ENCODE measurements at places on chromosomes 7 and 10. TPM values are rescaled to one million over a fixed set of nuclear protein-coding genes. Genes with fewer than 3 reads are reported as not detected.

SPDYE9 gene
- total RNA-seq, result not detected

- peak; percentile 71 for DNase-seq
These were observed 492 bp downstream of the COG5 start for GRCh38 chr7:107563081-107563774.

- DNase-seq, result no peak
These were observed 14.9 kb upstream of the MXI1 start for GRCh38 chr10:110192552-110192951.

ATG9B gene
- total RNA-seq, result not detected

Measured in osteoblast (primary cell).